ENCODE measurements at places on chromosomes 3 and 15. TPM values are rescaled to one million over a fixed set of nuclear protein-coding genes. Genes with fewer than 3 reads are reported as not detected.

- H3K27ac ChIP-seq: no peak overlapping the region
- H3K36me3 ChIP-seq: no peaks in the 10 kb centered on the region
- DNase-seq: no peak
- H3K4me3 ChIP-seq: no peak overlapping the region
- H3K27me3 ChIP-seq: no peaks in the 10 kb centered on the region
Measured at GRCh38 chr3:55923207-55923606, 436.1 kb upstream of the WNT5A start.

GRCh38 chr15:57677204-57677603, 29.3 kb upstream of the POLR2M start:
- no peaks in the 10 kb centered on the region for H3K36me3 ChIP-seq
- H3K4me3 ChIP-seq: no peak overlapping the region

- peak overlapping the region; percentile 71 for H3K4me3 ChIP-seq
- H3K27ac ChIP-seq: peak overlapping the region; percentile 92
- H3K27me3 ChIP-seq: no peaks in the 10 kb centered on the region
- DNase-seq: no peak
- peaks cover 65% of the 10 kb centered on the region for H3K36me3 ChIP-seq
- peaks cover 95% of the 10 kb centered on the region for H3K4me1 ChIP-seq
Measured at GRCh38 chr3:150740733-150741496, 22.1 kb downstream of the SIAH2 start.

The ANO10 gene
- 4.2 TPM for total RNA-seq

The ANKUB1 gene
- total RNA-seq: not detected

The POLQ gene
- 29.0 TPM for total RNA-seq

Measured in activated T-helper 1 cell treated with anti-CD3 and anti-CD28 coated beads, Interleukin-12 subunit alpha, Interleukin-12 subunit beta, Interleukin-2, Interleukin-4 antibody, amounts not matched to agents 30 ng/mL and 10 ng/mL and 1 ng/mL, durations not matched to agents 14 hours and 24 hours and 36 hours (primary cell).